ENCODE measurements at places on chromosomes 2 and 18.

DNA sequence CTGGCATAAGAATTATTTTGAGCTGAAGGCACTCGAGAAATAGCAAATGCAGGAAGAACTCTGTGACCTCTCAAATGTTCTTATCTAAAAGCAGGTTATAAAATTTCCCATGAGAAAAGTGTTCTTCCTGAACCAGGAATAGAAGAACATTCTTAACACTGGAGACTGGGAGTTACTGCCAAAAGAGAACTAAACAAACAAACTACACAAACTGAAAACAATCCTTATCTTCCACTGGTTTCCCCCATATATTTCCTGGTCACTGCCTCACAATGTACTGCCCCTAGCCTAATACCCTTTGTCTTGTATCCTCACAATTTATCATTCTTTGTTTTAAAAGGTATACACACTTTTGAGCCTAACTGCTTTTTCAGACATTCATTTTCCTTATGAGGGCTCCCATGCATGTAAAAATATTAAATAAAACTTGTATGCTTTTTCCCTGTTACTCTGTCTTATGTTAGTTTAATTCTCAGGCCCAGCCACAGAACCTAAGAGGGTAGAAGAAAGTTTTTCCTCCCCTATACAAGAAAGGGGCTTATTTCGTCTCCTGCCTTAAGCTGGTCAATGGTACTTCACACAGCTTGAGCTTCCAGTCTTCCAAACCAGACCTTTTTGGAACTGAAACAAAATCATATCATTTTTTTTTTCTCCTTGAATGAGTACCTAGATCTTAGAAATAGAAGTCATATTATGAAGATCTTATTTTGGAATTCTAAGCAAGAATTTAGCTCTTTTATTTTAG lies 110.6 kb downstream of the MSTN start:
- no peak for DNase-seq

GRCh38 chr18:49762191-49763077 lies 50.9 kb downstream of the ACAA2 start:
- no peak for DNase-seq

DNA sequence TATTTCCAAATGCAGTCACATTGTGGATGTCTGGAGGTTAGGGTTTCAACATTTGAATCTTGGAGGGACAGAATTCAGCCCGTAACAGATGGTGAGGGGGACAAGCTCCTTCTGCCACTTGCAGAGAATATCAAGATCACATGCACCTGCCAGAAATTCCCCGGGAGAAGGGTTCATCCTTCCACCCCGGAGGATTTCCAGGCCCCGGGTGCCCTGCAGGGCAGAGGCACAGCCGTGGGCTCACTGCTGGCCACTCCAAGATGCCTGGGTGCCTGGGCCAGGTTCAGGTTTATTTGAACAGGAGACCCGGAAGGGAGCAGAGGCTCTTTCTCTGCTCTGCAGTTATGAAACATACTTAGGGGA lies 38.2 kb upstream of the MGAT4A start:
- no peak for DNase-seq

DNA sequence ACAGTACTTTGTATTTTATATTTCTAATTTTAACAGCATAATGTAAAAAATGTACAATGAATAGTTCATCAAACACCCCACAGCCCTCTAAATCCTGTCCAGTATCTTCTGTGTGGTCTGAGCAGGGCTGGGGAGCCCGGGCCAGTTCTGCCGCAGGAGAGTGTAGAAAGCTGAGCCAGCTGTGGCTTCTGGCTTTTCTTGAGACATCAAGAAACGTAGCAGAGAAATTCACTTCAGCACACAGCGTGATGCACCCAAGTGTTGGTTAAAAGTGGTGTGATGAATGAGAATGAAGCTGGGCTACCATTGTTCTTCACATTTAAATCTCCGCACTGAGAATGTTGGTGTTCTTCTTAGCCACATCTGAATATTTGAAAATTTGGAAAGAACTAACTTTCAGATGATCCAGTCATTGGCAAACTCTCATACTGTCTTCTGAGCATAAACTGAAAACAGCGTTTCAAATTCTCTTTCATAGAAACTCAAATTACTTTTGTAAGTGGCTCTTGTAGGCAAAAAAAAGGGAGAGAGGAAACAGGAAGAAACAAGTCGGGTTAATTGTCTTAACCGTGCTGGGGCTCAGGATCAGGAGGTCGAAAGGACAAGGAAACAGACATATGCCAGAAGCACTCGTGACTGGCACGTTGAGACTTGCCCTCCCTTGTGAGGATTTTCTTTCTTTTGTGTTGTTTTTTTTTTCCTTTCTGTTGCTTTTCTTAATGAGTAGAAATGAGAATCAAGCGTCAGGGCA lies 23.4 kb upstream of the TMEM87B start:
- no peak for DNase-seq

GRCh38 chr2:207819839-207820784 lies 50.4 kb upstream of the FZD5 start:
- no peak for DNase-seq

DNA sequence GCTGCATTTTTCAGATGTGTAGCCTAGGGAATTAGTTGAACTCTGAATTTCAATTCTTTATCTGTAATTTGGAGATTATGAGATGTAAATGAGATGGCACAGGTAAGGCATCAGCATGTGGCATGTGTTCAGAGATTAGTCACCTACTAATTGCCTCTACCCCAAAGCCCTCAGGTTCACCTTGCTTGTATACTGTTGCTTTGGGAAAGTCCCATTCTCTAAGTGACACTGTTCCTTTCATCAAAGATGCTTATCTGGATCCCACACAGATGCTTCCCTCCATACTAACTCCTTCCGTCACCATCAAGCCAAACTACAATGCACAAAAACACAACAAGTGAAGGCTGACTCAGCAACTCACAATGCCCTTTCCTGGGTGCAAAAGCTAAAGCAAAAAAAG lies 143.7 kb downstream of the LRATD1 start:
- no peak for DNase-seq

DNA sequence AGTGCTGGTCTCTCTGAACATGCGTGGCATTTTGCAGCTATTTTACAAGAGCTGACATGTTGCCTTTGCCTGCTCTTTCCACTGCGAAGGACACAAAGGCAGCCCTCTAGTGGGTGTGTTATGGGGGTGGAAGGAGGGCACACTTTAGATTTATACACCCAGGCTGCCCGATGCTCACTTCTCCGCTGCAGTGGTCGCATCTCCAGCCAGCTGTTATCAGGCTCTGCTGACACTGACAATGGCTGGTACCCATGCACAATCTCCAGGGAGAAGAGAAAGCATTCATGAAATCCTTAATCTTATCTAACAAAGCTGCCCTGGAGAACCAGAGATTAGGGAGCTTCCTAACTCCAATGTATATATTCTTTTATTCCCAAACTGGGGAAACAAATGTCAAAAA lies 113.5 kb downstream of the EPHA4 start:
- DNase-seq: no peak

DNA sequence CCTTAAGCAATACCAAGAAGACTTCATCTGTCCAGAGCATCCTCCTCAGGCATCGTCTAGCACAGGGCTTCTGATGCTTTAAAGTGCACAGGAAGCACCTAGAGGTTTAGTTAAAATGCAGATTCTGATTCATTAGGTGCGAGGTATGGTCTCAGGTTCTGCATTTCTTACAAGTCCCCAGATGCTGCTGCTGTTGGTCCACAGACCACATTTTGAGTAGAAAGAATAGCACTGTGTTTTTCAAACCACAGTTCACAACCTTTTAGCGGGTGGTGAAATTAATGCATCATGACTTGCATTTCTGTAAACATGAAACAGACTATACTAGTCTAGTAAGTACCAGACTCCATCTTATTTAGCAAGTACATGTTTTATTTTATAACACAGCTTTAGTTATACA lies 134.6 kb downstream of the TMEFF2 start:
- DNase-seq: no peak

- DNase-seq: no peak
Measured at GRCh38 chr2:105873281-105873680, 128.6 kb downstream of the NCK2 start.

Measured in CD4-positive, alpha-beta T cell treated with Interleukin-21 for 1 hour (primary cell).